COLO829 (cell line): ENCODE measurements at places on chromosomes 4 and X.

- DNase-seq, result no peak
Measured at GRCh38 chrX:151641564-151641963, 53.7 kb upstream of the PRRG3 start.

DNA sequence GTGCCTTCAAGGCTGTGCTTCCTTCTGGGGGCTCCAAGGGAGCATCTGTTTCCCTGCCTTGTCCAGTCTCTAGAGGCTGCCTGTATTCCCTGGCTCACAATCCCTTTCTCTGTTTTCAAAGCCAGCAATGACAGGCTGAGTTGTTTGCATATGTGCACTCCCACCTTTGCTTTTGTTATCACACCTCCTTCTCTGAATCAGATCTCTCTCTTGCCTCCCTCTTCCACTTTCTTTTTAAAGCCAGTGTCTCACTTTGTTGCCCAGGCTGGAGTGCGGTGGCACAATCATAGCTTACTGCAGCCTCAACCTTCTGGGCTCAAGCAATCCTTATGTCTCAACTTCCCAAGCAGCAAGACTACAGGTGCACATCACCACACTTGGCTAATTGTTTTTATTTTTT lies 37.1 kb upstream of the LEF1 start:
- DNase-seq, result no peak

DNA sequence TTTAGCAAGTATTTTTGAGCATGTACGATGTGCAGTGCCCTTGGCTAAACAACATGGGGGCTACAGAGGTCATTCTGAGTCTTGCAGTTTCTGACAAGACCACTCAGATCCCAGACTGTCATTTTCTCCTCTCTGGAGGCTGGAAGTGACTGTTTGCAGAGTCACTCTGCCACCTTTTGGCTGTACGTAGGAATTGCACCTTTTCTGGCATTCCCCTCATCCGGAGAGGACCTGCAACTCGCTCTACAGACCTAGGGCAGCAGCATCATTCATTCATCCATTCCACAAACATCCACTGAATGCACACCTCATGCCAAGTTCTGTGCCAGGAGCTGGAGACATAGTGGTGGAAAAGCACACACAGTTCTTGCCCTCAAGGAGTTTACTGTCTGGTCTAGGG lies 160.4 kb upstream of the GPR101 start:
- peak; percentile 35 for DNase-seq

GRCh38 chrX:132953354-132953753 lies 5.1 kb downstream of the HS6ST2 start:
- DNase-seq, result no peak
